ENCODE measurements at places on chromosomes 16 and 17.
A peak's percentile ranks its signal among the peaks of the same experiment; 100 is the strongest.

- no peak for DNase-seq
These were observed 181.9 kb upstream of the CACNG5 start for GRCh38 chr17:66652840-66653507.

DNA sequence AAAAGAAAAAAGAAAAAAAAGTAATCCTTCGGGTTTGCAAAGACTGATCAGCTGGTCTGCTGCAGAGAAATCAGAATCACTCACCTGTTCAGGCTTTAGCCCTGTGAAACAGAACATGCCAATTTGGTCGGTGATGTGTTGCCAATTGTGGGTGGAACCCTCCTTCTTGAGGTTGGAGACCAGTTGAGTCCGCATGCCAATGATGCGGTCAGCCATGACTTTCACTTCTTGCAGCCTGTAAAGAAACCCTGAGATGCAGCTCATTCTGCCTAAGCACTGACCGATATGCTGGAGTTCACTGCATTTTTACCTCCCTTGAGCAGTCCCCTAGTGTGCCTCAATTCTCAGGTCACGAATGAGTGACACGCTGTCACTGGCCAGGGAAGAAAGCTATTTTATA is 24.8 kb upstream of the SLC38A7 start:
- DNase-seq = no peak

DNA sequence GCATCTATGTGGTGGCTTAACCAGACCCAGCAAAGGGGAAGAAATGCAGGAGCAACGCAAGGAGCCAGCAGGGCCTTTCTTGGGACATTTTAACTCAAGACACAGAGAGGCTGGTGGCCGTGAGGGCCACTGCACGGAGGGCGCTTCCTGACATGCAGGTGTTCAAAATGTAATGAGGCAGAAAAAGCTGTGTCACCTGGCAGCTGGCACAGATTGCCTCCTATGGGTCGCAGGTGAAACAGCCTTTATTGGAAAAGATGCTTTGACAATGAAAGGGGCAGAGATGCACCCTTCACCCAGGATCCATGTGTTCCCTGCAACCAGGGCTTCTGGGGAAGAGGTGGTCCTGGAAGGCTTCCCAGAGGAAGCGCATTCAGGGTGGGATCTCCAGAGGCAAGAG is 219.3 kb downstream of the XYLT1 start:
- peak; percentile 10 for DNase-seq

- DNase-seq = no peak
These were observed 13.0 kb downstream of the NHERF1 start for GRCh38 chr17:74761419-74761818.

GRCh38 chr17:82153745-82154375 is 55.8 kb upstream of the FASN start:
- DNase-seq = peak; percentile 60

DNA sequence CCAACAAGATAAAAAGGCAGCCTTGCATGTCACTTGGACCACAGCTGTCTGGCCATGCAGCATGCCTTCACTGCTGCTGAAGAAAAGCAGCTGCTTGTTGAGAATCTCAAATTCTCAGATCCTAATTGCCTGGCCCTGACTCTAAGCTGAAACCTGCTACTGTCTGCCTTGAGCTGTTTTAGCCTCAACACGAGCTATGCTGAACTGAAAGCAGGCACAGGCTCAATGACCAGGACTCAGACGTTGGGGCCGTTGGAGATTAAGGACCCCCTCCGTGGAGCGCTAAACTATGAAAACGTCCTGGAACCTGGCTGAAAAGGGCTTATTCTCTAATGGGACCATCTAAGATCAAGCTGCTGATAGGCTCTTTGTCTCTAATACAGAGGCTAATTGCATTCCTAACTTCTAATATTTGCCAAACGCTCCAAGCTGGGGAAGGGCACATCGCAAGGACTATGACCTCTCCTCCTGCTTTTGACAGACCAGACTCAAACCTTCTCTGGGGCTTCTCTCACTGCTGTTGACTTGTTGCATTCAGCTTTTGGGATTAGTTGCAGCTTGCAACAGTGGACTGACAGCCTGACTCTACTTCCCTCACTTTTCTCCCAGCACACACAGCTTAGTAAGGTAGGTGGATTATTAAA is 4.6 kb upstream of the PLK1 start:
- no peak for DNase-seq

- DNase-seq = no peak
These were observed 7.1 kb upstream of the ASGR1 start for GRCh38 chr17:7186241-7186640.

Measured in NCI-H774 (cell line).